ENCODE measurements at places on chromosomes 2 and 18. TPM values are rescaled to one million over a fixed set of nuclear protein-coding genes. Genes with fewer than 3 reads are reported as not detected.

Gene FOXD4L1
- 0.08 TPM for polyA plus RNA-seq

Gene CGREF1
- 1.1 TPM for polyA plus RNA-seq

Gene GAL3ST2
- not detected for polyA plus RNA-seq

Gene PROC
- 0.16 TPM for polyA plus RNA-seq

Gene MYO5B
- polyA plus RNA-seq: 6.5 TPM
